ENCODE measurements at places on chromosomes 13 and 19.

GRCh38 chr19:28437390-28438346 is 775.3 kb downstream of the UQCRFS1 start:
- DNase-seq, result no peak

- DNase-seq, result no peak
These were observed 22.9 kb downstream of the PPP5C start for GRCh38 chr19:46369817-46370216.

DNA sequence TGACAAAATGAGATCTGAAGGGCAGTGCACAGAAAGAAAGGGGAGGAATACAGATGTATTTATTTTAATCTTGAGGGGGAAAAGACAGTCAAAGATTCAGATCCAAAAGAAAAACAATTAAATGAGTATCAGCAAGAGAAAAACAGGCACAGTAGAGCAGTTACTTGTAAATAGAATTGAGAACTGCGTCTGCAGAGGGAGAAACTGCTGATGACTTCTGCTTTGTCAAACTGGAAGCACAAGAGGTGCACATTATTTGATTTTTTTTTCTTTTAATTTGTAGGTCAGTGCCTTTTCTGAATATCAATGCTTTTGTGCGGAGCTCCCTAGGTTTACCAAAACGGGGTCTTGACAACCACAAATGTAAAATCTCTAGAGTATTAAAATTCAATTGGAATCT is 37.3 kb downstream of the EFNB2 start:
- DNase-seq, result no peak

GRCh38 chr13:44932850-44933251 is 56.4 kb downstream of the NUFIP1 start:
- no peak for DNase-seq

DNA sequence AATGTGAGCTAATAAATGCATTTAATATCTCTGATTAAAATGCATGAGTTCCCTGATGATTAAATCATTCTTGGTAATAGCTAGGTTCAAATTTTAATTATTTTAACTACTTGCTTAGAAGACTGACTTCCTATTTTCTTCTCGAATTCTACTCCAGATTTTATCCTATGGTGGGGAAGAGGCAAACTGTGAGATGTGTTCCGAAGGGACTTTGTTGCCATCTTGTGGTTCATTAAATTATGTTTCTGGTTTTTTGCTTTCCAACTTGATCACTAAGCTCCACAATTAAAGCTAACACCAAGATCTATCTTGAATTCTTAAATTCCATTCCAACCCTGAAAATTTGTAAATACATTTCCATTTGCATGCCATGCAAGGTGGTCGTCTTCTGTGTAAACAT is 538.4 kb upstream of the PCDH20 start:
- DNase-seq, result no peak
